ENCODE measurements at places on chromosomes 7 and 10. TPM values are rescaled to one million over a fixed set of nuclear protein-coding genes. Genes with fewer than 3 reads are reported as not detected.

GRCh38 chr10:19499291-19499770 is 316.9 kb upstream of the PLXDC2 start:
- no peak overlapping the region for H3K27ac ChIP-seq
- no peak for DNase-seq
- no peaks in the 10 kb centered on the region for H3K36me3 ChIP-seq

GRCh38 chr10:78404296-78404695 is 370.6 kb downstream of the RPS24 start:
- no peaks in the 10 kb centered on the region for H3K36me3 ChIP-seq
- DNase-seq = no peak
- H3K4me1 ChIP-seq = no peaks in the 10 kb centered on the region
- H3K27me3 ChIP-seq = peaks cover 19% of the 10 kb centered on the region
- H3K27ac ChIP-seq = no peak overlapping the region

DNA sequence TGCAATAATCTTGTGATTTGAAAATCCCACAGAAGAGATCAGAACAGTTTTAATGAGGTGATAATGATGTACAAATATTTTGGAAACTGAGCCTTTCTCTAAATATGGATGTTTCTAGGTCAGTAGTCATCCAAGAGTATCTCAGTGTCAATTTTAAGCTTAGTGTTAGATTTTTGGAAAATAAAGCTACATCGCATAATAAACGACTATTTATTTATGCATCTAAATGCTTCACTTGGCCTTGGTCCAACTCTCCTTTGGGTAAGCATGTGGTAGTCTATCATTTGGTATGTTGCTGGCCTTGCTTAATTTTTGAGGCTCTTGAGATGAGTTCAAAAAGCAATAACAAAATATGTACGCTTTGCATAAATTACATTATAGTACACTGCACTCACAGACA is 5.4 kb upstream of the PPP1R9A start:
- H3K27me3 ChIP-seq = no peaks in the 10 kb centered on the region
- H3K36me3 ChIP-seq = no peaks in the 10 kb centered on the region
- no peak overlapping the region for H3K4me3 ChIP-seq

GRCh38 chr7:106609416-106609815 is 51.5 kb downstream of the CCDC71L start:
- no peaks in the 10 kb centered on the region for H3K27me3 ChIP-seq
- H3K4me1 ChIP-seq = peaks cover 11% of the 10 kb centered on the region
- no peak overlapping the region for H3K4me3 ChIP-seq

UNCX gene
- total RNA-seq = not detected

DNA sequence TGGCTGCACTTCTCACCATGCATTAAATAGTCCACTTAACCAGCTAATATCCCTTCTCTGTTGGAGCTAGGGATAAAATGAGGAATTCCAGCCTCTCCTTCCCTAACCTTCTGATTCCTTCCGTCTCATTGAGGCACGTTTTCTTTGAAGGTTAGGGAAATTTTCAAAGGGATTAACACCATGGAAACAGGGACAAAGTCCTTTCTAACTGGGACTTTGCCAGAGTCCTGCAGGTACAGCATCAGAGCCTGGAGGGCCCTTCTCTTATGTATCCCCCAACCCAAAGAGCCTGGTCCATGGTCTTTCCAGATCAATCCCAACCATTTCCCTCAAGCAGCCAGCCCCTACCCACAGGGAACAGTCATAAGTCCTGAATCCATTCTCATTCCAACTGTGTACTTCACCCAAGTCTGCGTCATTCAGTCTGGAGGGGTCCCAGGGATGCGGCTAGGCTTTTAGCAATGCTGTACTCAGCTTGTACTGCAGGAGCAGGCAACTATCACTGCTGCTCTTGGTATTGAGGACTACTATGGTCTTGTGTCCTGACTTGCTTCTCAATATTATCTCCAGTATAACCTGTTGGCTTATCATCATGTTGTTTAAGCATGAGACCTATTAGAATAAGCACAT is 34.6 kb upstream of the CROT start:
- DNase-seq = peak; percentile 41
- H3K4me1 ChIP-seq = no peaks in the 10 kb centered on the region
- H3K36me3 ChIP-seq = no peaks in the 10 kb centered on the region
- H3K27me3 ChIP-seq = no peaks in the 10 kb centered on the region

C10orf62 gene
- not detected for total RNA-seq

- no peaks in the 10 kb centered on the region for H3K27me3 ChIP-seq
- H3K36me3 ChIP-seq = no peaks in the 10 kb centered on the region
- no peak overlapping the region for H3K27ac ChIP-seq
- H3K4me3 ChIP-seq = no peak overlapping the region
Measured at GRCh38 chr7:143435266-143435665, 8.0 kb upstream of the TAS2R60 start.

DNA sequence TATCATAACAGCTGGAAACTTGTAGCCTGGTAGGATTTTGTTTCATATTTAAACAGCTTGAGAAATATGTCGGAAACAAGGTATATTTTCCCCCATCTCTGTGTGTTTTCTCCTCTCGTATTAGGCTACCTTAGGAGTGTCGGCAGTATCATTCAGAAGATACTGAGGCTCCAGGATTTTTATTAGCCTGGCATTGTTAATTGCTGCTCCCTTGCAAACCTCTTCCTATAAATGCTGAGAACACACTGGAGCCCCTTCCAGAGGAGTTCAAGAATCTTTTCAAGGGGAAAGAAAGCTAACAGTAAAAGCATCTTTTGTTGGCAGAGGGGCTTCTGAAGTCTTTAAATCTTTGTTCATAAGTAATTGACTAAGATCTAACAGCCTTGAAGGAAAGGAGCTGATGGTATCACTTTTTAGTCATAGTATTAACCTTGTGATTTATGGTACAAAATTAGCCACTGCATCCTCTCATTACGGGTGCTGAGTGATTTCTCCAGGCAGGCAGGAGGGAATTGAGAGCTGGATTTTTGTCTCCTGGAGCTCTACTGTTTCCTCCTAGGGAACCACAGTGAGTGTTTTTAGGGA is 998.7 kb downstream of the LRMDA start:
- H3K4me3 ChIP-seq = no peak overlapping the region
- peak; percentile 40 for DNase-seq
- peak overlapping the region; percentile 26 for H3K27ac ChIP-seq
- peaks cover 28% of the 10 kb centered on the region for H3K4me1 ChIP-seq

GRCh38 chr7:130022115-130022514 is 29.1 kb downstream of the ZC3HC1 start:
- no peaks in the 10 kb centered on the region for H3K27me3 ChIP-seq
- DNase-seq = no peak
- H3K4me3 ChIP-seq = no peak overlapping the region
- no peaks in the 10 kb centered on the region for H3K4me1 ChIP-seq
- H3K27ac ChIP-seq = no peak overlapping the region

- peak; percentile 94 for DNase-seq
- no peaks in the 10 kb centered on the region for H3K36me3 ChIP-seq
- H3K4me1 ChIP-seq = peaks cover 20% of the 10 kb centered on the region
- H3K4me3 ChIP-seq = no peak overlapping the region
- H3K27me3 ChIP-seq = no peaks in the 10 kb centered on the region
Measured at GRCh38 chr7:47757921-47758411, 176.1 kb upstream of the TNS3 start.

CALML5 gene
- total RNA-seq = not detected

KLHDC10 gene
- 29.1 TPM for total RNA-seq

GRCh38 chr7:82821037-82821436 is 341.6 kb downstream of the PCLO start:
- H3K4me3 ChIP-seq = no peak overlapping the region
- H3K4me1 ChIP-seq = no peaks in the 10 kb centered on the region
- H3K36me3 ChIP-seq = no peaks in the 10 kb centered on the region
- H3K27me3 ChIP-seq = no peaks in the 10 kb centered on the region

IDI2 gene
- not detected for total RNA-seq

DNA sequence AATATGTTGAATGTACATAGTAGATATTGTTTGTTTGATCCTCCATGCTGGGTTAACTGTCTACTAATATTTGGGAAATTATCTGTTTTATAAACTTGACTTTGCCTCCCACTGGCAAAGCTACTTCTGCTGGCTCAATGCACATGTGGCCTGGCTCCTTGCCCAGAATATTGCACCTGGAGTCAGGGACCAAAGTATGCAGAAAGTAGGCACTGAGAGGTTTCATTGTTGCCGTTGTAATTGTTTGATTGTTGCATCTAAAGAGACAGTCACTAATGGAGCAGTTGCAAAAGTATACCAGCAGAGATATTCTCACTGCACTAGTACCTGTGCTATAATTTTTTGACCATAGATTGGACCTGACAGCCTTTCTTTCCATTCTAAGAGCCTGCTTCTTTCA is 137.8 kb upstream of the CNTNAP2 start:
- DNase-seq = no peak
- H3K27me3 ChIP-seq = no peaks in the 10 kb centered on the region
- H3K4me1 ChIP-seq = no peaks in the 10 kb centered on the region
- H3K4me3 ChIP-seq = no peak overlapping the region

DNA sequence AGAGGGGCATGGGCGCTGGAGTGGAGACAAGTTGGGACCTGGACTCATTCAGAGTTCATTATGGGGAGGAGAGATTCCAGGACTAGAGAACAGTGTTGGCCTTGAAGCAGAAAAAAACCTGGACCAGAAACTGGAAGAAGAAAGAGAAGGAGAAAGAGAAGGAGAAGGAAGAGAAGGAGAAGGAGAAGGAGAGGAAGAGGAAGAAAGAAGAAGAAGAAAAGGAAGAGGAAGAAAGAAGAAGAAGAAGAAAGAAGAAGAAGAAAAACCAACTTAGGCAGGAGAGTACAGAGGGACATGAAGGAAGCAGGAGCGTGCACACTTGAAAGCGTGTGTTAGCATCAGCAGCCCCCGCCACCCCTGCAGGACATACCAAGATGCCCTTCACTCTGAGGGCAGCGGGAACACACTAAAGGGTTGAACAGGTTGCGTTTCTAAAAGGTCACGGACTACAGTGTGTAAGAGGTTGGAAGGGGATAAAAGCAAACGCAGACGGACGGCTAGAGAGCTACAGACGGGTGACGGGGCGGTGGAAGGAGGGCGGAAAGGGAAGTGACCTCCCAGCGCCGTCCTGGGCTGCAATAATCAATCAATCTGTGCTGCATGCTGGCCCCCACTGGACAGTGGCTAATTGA is 95.3 kb downstream of the SEC61G start:
- no peak overlapping the region for H3K27ac ChIP-seq
- no peaks in the 10 kb centered on the region for H3K36me3 ChIP-seq
- no peak for DNase-seq
- H3K4me1 ChIP-seq = no peaks in the 10 kb centered on the region
- H3K27me3 ChIP-seq = peaks cover 10% of the 10 kb centered on the region

CYP26C1 gene
- total RNA-seq = under 0.01 TPM

EIF4EBP2 gene
- 21.8 TPM for total RNA-seq

DNA sequence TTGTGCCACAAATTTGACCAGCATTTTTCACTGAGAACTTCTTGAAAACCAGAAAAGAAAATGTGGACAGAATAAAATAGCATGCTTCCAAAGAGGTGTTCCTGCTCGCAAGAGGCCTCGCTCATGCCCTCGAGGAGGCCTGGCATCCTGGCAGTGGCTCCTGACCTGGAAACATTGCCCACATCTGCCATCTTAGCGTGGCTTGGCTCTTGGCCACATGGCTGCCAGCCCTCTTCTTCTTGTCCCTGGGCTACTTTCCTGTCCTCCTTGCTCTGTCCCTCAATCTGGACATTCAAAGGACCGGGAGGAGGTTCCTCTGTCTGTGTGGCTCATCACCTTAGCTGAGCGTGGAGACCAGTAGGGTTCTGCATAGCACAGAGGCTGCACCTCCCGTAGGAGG is 131.6 kb upstream of the TMEM72 start:
- no peaks in the 10 kb centered on the region for H3K36me3 ChIP-seq
- no peak for DNase-seq
- H3K27ac ChIP-seq = no peak overlapping the region
- no peaks in the 10 kb centered on the region for H3K4me1 ChIP-seq

PDZD7 gene
- total RNA-seq = 1.3 TPM

DNA sequence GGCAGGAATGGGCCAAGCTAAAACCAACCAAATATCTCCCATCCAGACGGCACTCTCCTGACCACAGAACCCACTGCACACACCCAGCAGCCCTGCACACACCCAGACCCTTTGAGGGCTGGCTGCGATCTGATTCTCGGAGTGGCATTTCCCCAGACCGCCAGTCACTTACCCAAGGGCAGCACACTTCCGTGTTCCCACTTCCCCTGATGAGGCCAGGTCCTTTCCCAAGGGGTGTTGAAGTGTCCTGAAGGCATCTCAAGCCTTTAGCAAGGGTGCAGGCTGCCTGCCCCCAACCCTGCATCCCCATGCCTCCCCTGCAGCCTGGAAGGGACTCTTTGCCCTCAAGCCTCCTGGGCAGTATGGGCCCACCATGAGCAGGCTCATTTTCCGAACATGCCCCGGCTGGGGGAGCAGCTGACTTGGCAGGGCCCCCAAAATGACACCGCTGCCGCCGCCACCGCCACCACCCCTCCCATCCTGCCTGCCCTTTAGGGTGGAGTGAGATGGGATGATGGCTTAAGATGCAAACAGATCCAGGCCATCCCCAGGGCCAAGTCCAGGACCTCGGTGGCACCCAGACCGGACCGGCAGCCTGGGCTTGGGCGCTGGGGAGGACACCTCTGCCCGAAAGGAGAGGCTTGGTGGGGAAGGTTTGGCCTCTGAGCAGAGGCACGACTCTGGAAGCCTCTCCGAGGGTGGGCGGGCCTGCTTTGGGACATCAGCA is 159.8 kb downstream of the NRF1 start:
- H3K36me3 ChIP-seq = no peaks in the 10 kb centered on the region
- DNase-seq = no peak
- no peak overlapping the region for H3K27ac ChIP-seq

DNA sequence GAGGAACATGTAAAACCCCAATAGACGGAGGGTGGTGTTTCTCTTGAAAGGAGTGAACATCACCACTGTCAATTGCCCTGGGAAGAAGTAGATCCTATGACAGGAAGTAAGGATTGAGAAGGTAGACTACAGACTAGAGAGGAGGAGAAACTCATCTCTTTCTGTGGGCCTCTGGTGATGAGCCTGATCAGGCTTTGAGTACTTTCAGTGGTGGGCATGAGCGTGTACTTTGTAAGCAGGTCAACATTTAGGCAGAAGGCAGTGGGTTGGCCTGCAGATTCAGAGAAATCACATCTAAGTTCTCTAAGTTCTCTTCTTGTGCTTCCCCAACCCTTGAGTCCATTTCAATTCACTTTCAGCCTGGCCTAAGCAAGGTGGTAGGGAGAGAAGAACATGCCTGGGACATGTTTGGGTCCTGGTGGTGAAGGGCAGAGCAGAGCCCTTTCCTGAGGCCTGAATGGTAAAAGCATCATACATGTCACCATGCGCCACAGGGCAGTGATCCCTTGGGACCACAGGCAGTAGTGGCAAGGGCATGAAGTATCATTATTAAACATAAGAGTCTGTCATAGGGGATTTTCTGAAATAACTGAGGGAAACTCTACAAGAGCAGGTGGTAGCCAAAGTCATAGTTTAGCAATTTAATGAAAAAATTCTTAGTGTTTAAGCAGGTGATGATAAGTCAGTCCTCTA is 56.4 kb upstream of the ANKRD1 start:
- H3K27ac ChIP-seq = no peak overlapping the region
- no peak overlapping the region for H3K4me3 ChIP-seq
- no peaks in the 10 kb centered on the region for H3K4me1 ChIP-seq
- no peaks in the 10 kb centered on the region for H3K27me3 ChIP-seq

GRCh38 chr10:112724404-112724991 is 225.5 kb upstream of the TCF7L2 start:
- H3K27me3 ChIP-seq = no peaks in the 10 kb centered on the region
- no peak overlapping the region for H3K4me3 ChIP-seq
- H3K4me1 ChIP-seq = no peaks in the 10 kb centered on the region
- no peaks in the 10 kb centered on the region for H3K36me3 ChIP-seq
- no peak overlapping the region for H3K27ac ChIP-seq

GRCh38 chr10:133009218-133009950 is 67.0 kb upstream of the CFAP46 start:
- no peaks in the 10 kb centered on the region for H3K4me1 ChIP-seq
- no peaks in the 10 kb centered on the region for H3K36me3 ChIP-seq
- no peak overlapping the region for H3K27ac ChIP-seq
- no peak overlapping the region for H3K4me3 ChIP-seq
- H3K27me3 ChIP-seq = no peaks in the 10 kb centered on the region

All from fibroblast of lung (primary cell).